ENCODE measurements at places on chromosomes 6 and 20. TPM values are rescaled to one million over a fixed set of nuclear protein-coding genes. Genes with fewer than 3 reads are reported as not detected.

The COL11A2 gene
- total RNA-seq, result 0.26 TPM

The PCSK2 gene
- total RNA-seq, result not detected

The DPPA5 gene
- total RNA-seq, result not detected

The NKAIN2 gene
- total RNA-seq, result not detected

- no peak for DNase-seq
Measured at GRCh38 chr6:54072635-54073313, 38.5 kb upstream of the MLIP start.

DNA sequence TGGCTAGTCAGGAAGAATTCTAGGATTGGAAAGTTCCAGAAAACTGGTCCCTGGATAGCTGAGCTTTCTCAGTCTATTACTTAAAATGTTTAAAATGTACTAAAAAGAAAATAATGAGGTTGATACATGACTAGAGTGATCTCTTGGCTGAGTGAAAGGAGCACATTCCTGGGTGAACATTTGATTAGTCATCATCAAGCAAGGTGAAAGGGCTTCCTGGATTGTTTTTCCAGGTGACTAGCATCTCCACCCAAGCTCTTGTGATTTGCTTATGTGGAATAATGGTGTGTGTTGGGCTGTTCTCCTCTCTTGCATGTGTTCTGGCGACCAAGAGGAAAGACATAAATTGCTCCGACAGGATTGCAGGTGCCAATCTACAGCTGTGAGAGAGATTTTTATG, 42.9 kb downstream of the PKIB start:
- no peak for DNase-seq

- no peak for DNase-seq
Measured at GRCh38 chr6:96762599-96762998, 74.7 kb downstream of the GPR63 start.

DNA sequence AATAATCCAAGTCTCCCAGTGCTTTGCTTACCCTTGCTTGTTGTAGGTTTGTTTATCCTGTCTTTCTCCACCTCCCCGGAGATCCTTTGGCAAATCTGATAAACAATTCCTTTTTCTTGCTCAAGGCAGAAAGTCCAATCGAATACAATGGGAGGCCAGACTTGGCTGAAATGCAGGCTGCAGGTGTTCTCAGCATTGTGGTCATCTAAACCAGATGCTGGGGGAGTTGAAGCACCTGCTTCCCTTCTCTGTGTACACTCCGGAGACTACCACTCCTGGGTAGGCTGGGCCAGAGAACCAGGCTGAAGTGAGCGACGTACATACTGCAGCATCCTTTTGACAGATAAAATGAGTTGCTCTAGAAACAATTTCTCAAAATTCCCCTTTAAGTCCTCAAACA, 82.6 kb upstream of the PREP start:
- no peak for DNase-seq

DNA sequence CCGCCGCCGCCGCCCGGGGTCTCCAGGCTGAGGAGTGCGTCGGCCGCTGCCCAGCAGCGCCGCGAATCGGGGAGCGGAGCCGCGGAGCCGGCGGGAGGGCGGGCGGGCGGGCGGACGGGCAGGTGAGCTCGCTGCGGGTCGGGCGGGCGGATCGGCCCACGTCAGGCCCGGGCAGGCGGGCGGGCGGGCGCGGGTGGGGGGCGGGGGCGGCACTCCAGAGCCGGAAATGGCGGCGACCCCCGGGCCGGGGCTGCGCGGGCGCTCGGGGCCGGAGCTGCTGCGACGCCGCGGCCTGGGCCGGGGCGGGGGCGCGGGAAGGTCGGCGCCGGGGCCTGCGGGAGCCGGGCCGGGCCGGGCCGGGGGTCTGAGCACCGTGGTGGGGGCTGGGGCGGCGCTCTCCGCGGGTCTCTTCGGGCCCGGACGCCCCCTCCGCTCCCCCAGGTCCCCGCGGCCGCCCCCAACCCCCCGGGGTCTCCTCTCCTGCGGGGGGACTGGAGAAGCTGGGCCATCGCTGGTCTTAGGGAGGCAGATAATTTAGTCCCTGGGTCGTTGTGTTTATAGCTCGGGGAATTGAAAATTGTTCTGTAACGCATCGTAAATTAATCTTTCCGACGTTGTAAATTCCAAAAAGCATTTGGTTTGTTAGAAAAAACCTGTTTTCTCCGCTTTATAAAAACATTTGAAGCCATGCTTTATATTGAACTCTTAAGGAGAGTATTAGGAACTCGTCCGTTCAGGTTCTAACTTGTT, 451 bp downstream of the DNAJC5 start:
- no peak for DNase-seq

- peak; percentile 7 for DNase-seq
Measured at GRCh38 chr6:24117021-24117420, 9.0 kb upstream of the NRSN1 start.

DNA sequence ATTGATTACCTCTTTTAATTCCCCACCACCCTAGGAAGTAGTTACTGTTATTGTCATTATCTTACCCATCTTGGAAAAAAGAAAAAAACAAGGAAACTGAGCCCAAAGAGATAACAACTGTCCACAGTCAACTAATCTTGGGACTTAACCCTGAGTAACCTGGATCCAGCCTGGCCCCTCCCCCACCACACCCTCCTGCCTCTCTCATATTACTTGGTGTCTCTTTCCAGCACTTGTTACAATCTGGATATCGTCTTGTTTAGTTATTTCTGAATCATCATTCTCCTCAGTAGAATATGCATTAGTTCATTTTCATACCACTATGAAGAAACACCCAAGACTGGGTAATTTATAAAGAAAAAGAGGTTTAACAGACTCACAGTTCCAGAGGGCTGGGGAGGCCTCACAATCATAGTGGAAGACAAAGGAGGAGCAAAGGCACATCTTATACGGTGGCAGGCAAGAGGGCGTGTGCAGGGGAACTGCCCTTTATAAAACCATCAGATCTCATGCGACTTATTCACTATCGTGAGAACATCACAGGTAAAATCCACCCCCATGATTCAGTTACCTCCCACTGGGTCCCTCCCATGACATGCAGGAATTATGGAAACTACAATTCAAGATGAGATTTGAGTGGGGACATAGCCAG, 60.3 kb downstream of the LY86 start:
- no peak for DNase-seq

GRCh38 chr6:67640484-67640883, 994.6 kb upstream of the ADGRB3 start:
- peak; percentile 62 for DNase-seq

DNA sequence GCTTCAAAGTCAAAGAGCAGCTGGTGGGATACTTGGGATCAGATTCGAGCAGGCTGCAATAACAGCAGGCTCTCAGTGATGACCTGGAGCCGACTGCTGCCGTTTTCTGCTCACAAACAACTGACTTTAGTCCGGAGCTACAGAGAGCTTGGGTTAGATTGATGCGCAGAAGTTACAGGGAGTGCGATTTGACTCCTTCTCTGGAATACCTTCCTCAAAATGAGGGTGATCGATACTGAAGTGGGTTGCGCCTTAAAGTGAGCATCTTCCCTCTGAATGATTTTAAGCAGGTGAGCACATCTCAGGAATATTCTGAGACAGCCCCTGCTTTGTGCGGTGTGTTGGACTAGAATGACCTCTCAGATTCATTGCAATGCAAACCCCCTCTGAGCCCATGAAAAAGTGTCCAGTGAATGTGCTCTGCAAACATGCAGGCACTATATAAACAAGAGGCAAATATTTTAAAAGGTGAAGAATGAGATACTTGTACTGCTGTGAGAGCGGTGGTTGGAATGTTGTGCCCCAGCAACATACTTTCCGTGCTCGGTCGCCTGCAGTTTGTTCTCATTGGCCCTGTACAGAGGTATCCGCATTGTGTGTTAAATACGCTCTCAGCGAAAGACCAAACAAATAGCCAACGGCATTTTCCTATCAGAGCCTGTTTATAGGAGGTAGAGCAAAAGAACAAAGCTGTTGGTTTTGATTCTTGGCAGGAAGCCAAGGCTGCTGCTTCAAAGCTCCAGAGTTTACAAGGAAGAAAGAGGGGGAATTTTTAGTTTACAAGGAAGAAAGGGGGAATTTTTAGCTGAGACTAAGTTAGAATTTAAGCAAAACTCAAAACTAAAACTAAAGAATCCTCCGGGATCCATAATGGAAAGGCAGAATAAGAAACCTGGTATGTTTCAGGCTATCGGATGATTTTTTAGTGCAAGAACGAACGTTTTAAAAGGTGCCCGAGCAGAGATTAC, 67.7 kb downstream of the PHACTR2 start:
- DNase-seq, result peak; percentile 88

DNA sequence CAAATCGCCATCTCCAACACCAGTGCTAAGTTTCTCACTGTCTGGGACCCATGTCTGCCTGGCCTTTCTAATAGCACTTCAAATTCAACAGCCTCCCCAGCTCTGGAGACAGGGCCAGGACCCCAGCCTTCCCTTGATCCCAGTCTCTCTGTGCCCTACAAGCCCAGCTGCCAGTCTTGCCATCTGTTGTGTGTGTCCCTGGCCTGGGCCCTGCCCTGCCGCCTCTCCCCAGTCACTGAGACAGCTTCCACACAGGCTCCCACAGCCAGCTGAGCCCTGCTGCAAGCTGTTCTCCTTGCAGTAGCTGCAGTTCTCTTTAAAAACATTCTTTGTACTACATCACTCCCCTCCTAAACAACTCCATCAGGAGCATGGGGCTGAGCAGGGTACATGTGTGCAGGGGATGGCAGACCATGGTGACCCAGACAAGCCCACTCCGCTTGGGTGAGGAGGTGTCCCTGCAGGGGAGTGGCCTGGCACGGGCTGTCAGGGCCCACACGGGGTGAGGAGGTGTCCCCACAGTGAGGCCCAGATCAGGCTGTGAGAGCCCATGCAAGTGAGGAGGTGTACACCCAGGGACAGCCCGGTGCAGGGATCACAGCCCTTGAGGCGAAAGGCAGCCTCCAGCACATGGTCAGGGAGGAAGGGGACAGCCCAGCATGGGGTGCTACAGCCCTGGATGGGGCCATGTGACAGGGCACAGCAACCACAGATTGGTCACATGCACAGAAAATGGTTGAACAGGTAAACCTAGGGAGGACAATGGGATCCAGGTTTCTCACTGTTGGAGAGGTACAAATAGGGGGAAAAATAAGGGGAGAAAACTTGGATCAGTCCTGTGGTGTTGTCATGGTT, 16.2 kb downstream of the CST7 start:
- DNase-seq, result no peak

GRCh38 chr6:3211681-3212080, 15.8 kb downstream of the TUBB2B start:
- no peak for DNase-seq

DNA sequence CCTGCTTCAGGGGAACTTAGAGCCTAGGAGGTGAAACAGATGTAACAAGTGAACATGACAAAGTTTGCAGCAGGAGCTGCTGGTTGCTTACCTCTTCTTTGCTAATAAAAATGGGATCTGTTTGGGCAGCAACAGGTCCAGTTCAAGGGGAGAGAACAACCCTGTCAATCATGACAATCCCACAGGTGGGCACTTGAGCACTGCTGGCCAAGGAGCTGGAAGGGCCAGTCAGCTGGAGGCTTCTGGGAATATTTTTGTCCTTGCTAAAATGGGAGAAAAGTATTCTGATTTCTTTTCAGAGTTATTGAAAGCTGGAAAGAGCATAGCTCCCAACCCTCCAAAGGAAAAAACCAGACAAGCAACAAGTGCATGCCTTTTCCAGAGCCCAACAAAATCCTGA, 477.7 kb upstream of the SULF2 start:
- DNase-seq, result no peak

Data from fibroblast of lung (primary cell).